ENCODE measurements at places on chromosomes 12 and 14.

DNA sequence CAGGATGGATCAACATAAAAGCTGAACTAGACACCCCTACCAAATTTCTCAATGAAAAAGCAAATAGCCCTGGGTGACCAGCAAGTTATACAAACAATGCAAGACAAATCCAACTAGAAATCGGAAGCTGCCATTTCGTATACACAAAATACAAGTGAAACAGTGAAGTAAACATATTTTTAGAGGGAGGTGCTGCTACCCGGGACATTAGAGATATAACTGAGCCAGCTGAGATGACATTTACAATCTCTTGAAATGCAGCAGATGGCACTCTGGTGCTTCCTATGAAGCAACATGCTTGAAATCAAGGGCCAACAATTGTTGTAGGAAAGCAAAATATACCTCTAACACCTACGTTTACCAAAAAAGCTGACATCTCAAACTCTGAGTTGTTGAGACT is 25.5 kb downstream of the BDKRB1 start:
- no peak for DNase-seq

GRCh38 chr14:22900081-22900799 is 17.2 kb downstream of the REM2 start:
- no peak for DNase-seq

- DNase-seq, result no peak
Measured at GRCh38 chr14:55267820-55268219, 3.4 kb upstream of the FBXO34 start.

DNA sequence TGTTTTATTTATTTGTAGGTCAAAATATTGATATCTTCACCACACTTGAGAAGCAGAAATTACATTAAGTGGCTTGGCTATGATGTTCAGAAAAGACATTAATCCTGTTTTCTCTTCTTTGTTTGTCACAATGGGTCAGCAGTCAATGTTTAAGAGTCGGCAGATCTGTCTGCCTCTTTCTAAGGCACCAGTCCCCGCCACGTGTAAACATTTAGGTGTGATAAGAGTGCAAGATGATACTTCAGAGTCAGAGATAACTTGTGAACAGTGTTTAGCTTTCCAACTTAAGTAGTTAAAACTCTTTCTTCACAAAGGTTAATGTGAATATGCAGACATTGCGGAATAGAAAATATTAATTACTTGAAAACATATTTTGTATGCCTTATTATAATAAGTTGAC is 160.9 kb downstream of the OTOGL start:
- no peak for DNase-seq

GRCh38 chr14:103404032-103404918 is 19.1 kb downstream of the MARK3 start:
- DNase-seq, result no peak

- DNase-seq, result no peak
Measured at GRCh38 chr12:112557951-112558630, 139.3 kb downstream of the PTPN11 start.

GRCh38 chr14:43528321-43528720 is 978.8 kb downstream of the FSCB start:
- no peak for DNase-seq

DNA sequence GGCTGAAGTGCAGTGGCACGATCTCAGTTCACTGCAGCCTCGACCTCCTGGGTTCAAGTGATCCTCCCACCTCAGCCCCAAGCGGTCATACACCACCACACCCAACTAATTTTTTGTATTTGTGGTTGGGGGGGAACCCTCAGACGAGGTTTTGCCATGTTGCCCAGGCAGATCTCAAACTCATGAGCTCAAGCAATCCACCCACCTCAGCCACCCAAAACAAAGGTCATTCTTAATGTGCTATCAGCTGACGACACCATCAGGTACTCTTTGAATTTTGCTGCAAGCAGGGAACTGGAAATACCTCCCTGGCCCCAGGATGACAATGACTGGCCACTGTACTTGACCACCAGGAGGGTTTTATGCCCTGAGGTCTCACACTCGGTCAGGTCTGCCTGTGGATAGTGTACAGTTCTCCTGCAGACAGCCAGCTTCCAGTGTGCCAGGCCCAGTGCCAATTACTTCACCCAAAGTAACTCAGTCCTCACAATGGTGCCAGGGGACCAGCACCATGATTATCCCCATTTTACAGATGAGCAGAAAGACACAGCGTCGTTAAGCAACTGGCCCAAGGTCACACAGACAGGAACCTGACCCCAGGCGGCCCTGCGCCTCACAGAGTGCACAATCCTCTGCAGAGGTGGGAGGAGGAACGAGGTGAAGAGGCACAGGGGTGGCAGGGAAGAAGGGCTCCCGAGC is 42.9 kb downstream of the ITPK1 start:
- DNase-seq, result no peak

- DNase-seq, result no peak
Measured at GRCh38 chr12:132475304-132476037, 14.5 kb upstream of the FBRSL1 start.

GRCh38 chr14:61884711-61885110 is 122.5 kb downstream of the SNAPC1 start:
- no peak for DNase-seq

DNA sequence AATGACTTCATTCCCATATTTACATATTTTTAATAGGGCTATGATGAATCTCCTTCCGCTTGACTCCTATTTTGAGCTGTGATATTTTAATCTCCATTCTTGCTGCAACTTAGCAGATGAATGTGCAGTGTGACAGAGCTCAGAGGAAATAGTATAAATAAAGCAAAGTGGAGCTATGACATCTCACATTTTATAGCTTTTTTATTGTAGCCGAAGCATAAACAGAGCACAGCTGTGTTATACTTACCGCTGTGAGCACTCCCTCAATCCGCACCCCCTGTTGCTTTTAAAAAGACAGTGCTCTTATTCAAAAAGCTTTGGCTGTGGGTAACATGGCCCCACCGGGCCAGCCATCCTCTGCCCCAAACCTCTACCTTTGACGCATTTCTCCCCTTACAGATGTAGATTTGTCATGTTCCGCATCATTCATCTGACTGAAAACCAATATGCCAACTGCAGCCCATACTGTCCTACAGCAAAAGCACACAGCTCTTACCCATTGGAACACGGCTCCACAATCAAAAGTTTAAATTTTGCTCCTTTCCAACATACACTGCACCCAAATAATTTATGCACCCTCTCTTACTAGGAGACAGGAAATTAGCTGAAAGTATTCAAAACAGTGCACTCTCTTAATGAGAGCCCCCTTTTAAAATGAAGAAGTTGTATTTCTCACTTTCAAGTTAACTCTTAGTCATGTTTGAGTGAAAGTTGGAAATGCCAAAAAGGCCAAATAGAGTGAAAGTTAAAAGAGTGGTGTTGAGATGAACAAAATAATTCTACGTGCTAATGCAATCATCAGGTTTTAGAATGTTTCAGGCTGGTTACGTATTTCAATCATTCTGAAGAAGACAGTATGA is 429.3 kb upstream of the SOX5 start:
- no peak for DNase-seq

DNA sequence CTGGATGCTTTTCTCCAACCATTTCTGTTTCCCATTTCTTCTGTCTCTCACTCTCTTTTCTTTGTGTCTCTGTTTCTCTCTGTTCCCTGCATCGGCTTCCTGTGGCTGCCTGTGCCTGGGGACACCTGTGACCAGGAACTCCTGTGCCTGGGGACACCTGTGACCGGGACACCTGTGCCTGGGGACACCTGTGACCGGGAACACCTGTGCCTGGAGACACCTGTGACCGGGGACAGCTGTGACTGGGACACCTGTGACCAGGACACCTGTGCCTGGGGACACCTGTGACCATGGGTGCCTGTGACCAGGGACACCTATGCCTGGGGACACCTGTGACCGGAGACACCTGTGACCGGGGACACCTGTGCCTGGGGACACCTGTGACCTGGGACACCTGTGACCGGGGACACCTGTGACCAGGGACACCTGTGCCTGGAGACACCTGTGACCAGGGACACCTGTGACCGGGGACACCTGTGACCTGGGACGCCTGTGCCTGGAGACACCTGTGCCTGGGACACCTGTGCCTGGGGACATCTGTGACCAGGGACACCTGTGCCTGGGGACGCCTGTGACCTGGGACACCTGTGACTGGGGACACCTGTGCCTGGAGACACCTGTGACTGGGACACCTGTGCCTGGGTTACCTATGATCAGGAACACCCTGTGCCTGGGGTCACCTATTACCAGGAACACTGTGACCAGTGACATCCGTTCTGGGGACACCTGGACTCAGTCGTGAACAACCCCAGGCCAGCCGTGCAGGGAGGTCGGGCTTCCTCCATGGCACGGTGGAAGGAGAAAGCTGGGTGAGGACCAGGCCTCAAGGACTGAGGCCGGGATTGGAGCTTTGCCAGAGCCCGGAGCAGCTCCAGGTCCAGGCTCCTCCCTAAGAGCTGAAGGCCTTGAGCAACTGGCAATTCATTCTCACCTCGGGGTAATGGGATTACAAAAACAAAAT is 23.4 kb upstream of the FBRSL1 start:
- DNase-seq, result no peak

DNA sequence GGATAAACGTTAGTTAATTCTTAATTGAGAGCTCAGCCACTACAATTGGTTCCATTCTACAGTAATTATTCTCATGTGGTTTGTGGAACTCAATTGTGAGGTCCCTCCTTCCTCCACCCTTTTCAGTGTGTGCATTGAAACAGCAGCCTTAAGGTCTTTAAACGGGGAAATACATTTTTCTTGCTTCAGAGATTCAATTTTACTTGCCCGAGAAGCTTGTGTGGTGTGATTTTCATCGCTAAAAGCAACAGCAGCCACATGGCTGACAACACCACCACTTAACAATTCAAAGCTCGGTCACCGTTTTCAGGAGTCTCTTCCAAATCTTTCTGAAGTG is 733 bp upstream of the PPFIBP1 start:
- DNase-seq, result no peak

GRCh38 chr14:20608383-20609110 is 17.4 kb upstream of the RNASE12 start:
- no peak for DNase-seq

GRCh38 chr12:108825201-108825950 is 32.0 kb downstream of the SSH1 start:
- DNase-seq, result no peak

- DNase-seq, result no peak
Measured at GRCh38 chr14:51020024-51020710, 74.7 kb downstream of the TRIM9 start.

- DNase-seq, result no peak
Measured at GRCh38 chr12:70267550-70267949, 24.3 kb downstream of the CNOT2 start.

- no peak for DNase-seq
Measured at GRCh38 chr12:79635676-79636075, 55.1 kb downstream of the PAWR start.

GRCh38 chr12:61919686-61920085 is 340.5 kb upstream of the USP15 start:
- DNase-seq, result no peak

GRCh38 chr12:113120670-113121370 is 14.7 kb downstream of the RASAL1 start:
- DNase-seq, result no peak

DNA sequence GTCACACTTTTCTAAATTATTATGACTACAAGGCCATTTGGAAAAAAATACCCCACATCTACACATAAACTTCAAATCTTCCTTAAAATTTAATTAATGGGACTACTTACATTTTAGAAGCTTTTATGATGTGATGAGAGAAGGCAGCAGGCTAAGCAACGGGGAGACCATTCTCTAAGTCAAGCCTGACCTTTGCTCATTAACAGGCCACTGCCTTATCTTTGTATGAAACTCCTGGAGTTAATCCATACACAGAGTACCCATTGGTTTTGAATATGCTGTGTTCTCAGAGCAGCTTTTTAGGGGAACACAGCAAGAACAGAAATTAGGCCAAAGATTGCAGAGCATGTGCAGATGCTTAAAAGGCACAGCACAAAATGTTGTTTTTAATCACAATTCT is 35.5 kb upstream of the LRIG3 start:
- no peak for DNase-seq

DNA sequence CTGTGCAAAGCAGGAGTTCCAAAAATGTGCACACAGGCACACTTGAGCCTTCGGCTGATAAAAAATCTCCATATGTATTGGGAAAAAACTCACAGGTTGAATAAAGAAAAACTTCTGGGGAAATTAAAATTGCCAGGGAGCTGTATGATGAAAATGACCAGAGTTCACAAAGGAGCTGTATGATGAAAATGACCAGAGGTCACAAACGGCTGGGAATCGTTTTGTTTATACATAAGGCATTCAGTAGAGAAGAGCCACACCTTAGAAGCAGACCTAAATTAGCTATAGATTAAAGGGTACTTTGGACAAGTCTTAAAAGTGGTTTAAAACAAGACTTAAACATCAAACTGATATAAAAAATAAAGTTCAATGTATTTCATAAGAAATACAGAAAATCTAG is 251.7 kb upstream of the TMEM132C start:
- no peak for DNase-seq

GRCh38 chr14:77830692-77831091 is 30.8 kb downstream of the ADCK1 start:
- no peak for DNase-seq

DNA sequence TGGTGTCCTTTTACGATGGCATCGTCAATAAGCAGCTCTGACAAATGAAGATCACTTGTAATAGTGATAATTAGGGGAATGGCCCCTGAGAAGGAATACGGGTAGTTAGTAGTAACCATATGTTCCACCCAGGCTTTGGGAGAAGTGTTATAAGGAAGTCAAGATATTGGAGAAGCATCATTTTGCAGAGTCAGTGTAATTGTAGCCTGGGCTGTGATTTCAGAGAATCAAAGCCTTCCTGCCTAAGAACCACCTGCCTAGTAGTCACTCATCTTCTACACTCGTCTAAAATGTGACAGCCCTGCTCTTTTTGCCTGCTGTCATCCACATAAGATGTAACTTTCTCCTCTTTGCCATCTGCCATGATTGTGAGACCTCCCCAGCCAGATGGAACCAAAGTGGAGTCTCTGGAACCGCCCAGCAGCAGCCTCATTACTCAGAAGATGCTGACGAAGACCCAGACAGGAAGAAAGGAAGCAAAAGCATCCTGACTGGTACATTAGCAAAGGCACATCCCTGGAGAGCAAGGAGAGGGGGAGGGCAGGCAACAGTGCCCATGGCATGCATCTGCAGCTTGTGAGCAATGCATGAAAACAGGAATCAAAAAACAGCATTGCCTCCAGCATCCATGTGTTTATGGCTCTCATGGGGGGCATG is 12.6 kb upstream of the EDDM3A start:
- no peak for DNase-seq

DNA sequence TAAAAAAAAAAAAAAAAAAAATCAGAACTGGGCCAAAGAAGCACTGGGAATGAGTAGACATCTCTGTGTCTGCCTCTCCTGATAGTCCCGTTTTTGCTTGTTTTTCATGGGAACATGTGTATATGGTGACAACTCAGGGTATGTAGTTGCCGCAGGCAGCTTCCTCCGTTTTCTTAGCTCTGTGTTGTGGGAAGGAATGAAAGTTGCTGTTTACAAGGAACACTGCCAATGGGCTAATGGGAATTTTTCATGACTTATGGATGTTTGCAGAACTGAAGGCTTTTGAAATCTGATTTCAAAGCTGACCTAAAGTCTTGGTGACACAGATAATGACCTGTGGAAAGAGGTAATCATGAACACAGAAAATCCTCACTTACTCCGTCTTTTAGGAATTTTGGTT is 146.4 kb upstream of the BTG1 start:
- no peak for DNase-seq

GRCh38 chr14:28303248-28303647 is 463.3 kb upstream of the FOXG1 start:
- no peak for DNase-seq

- DNase-seq, result peak; percentile 50
Measured at GRCh38 chr12:80937391-80938238, at the start of gene LIN7A. Gene LIN7A (minus strand): TSS chr12:80937934. CDS start chr12:80937722, 212 bp downstream.
